Sigmoid colon (tissue), 7 donors: ENCODE measurements at places on chromosomes 7 and 10. TPM values are rescaled to one million over a fixed set of nuclear protein-coding genes. Genes with fewer than 3 reads are reported as not detected.

Gene PLXNA4
- total RNA-seq: 3.4 TPM

DNA sequence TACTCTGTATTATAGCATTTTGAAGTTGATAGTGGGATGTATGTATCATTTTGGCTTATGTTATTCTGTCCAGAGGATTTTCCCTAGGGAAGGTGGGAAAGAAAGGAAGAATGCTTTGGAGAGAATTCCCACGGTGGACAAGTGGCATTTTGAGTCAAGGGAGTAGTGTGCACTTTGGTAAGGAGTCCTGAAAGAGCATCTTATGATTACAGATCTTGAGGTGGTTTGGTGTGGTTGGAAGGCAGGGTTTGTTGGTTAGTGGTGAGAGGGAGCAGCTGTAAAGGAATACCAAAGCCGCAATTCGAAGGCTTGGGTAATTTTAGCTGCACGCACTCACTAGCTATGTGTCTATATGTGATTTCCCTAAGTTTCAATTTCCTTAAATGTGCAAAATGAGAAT, 16.1 kb downstream of the CCSER2 start:
- H3K36me3 ChIP-seq: no peaks in the 10 kb centered on the region
- peaks cover 14% of the 10 kb centered on the region for H3K4me1 ChIP-seq
- H3K27me3 ChIP-seq: no peaks in the 10 kb centered on the region
- H3K27ac ChIP-seq: no peak overlapping the region

Gene LOXL4
- 10.3 TPM for total RNA-seq

- H3K4me3 ChIP-seq: no peak overlapping the region
- DNase-seq: no peak
- no peak overlapping the region for H3K27ac ChIP-seq
- no peaks in the 10 kb centered on the region for H3K36me3 ChIP-seq
- peaks cover 23% of the 10 kb centered on the region for H3K4me1 ChIP-seq
These were observed 55.4 kb downstream of the CACNA2D1 start for GRCh38 chr7:82388138-82388537.

GRCh38 chr10:127298381-127298780, 102.0 kb upstream of the INSYN2A start:
- no peaks in the 10 kb centered on the region for H3K27me3 ChIP-seq
- H3K27ac ChIP-seq: no peak overlapping the region
- no peak overlapping the region for H3K4me3 ChIP-seq
- no peaks in the 10 kb centered on the region for H3K4me1 ChIP-seq

DNA sequence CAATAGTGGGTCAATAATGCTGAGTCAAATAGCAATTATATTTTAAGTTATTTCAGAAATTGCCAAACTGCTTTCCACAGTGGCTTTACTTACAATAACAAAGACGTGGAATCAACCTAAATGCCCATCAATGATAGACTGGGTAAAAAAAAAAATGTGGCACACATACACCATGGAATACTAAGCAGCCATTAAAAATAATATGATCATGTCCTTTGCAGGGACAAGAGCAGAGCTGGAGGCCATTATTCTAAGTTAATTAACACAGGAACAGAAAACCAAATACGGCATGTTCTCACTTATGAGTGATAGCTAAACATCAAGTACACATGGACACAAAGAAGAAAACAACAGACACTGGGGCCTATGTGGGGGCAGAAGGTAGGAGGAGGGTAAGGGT, 15.0 kb upstream of the CYP3A4 start:
- no peaks in the 10 kb centered on the region for H3K4me1 ChIP-seq
- no peak overlapping the region for H3K27ac ChIP-seq
- H3K36me3 ChIP-seq: no peaks in the 10 kb centered on the region

Gene RAB19
- not detected for total RNA-seq

Gene CBLL1
- 47.4 TPM for total RNA-seq

Gene UPK3B
- total RNA-seq: 3.9 TPM

- no peak for DNase-seq
- H3K27ac ChIP-seq: no peak overlapping the region
- H3K4me1 ChIP-seq: no peaks in the 10 kb centered on the region
These were observed 47.0 kb downstream of the THSD7A start for GRCh38 chr7:11784769-11785536.

Gene COL26A1
- not detected for total RNA-seq

Gene OPN4
- not detected for total RNA-seq

Gene ZNF398
- 19.7 TPM for total RNA-seq

Gene ACBD5
- total RNA-seq: 14.8 TPM

Gene MYH16
- not detected for total RNA-seq

- no peaks in the 10 kb centered on the region for H3K36me3 ChIP-seq
- H3K4me3 ChIP-seq: no peak overlapping the region
- no peaks in the 10 kb centered on the region for H3K4me1 ChIP-seq
These were observed 33.2 kb upstream of the MXI1 start for GRCh38 chr10:110174201-110174600.

DNA sequence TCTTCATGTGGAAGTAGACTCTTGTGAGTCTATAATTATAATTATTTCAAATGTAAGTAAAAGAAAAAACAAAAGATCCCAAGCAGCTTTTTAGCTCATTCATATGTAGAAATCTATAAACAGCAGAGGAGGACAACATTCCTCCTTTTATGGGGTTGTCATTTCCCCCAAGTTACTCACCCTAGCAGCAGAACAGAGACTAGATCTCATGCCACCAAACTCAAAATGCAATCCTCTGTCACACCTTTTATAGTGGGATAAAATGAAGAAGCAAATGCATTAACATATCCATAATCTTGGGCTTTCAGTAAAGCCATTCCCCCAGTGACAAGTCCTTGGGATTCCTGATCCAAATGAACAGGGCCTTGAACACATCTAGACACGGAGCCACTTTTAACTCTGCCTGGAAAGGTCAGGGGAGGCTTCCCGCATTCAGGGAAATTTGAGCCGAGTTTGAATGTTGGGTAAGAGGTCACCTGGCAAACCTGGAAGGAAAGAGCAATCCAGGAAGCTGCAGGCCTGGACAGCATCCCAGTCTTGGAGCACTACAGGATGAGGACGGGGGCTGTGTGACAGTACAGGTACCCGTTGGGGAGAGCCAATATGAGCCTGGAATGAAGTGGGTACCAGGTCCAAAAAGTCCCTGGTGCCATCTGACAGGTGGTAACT, 76.4 kb downstream of the DOCK4 start:
- no peaks in the 10 kb centered on the region for H3K36me3 ChIP-seq
- H3K27ac ChIP-seq: no peak overlapping the region
- H3K4me3 ChIP-seq: no peak overlapping the region

DNA sequence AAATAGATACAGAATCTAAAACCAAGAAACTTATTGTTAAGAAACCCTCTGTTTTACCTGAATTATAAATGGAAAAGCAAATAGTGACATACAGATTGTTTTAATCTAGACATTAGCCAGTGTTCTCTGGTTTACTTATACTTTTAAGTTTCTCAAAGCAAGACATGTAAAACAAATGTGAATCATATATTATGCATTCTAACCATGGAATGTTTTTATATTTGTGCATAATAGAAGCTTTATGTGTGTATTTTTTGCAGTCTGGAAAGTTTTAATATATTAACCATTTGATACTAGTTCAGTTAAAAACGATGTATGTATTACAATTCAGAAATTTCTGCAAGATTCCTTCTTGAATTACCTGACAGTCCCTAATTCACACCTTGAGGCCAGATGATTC, 150.6 kb upstream of the TMEM72 start:
- H3K36me3 ChIP-seq: no peaks in the 10 kb centered on the region
- H3K27ac ChIP-seq: no peak overlapping the region
- H3K4me3 ChIP-seq: no peak overlapping the region
- no peak for DNase-seq
- H3K4me1 ChIP-seq: no peaks in the 10 kb centered on the region

DNA sequence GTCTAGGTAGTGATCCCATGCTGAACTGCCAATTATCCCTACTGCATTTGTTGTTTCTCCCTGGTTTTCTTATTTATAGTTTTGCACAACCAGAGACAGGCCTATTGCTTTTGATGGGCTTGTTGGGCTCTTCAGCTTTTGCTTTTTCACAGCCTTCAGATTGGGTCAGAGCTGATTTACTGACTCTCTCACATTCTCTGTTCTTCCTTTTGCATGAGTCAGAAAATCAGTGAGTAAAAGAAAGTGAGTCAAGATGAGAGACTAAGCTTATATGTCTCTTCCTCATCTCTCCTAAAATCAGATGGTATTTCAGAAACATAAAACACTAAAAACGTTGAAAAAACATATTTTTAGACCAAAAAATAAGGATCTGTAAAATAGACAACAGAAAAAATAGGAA, 1135.4 kb downstream of the XPNPEP1 start:
- H3K36me3 ChIP-seq: no peaks in the 10 kb centered on the region
- H3K4me1 ChIP-seq: no peaks in the 10 kb centered on the region
- H3K27me3 ChIP-seq: no peaks in the 10 kb centered on the region
- DNase-seq: no peak
- H3K4me3 ChIP-seq: no peak overlapping the region

GRCh38 chr10:30645340-30645827, 15.8 kb upstream of the LYZL2 start:
- no peaks in the 10 kb centered on the region for H3K36me3 ChIP-seq
- no peaks in the 10 kb centered on the region for H3K27me3 ChIP-seq
- peak; percentile 74 for DNase-seq
- no peak overlapping the region for H3K27ac ChIP-seq
- H3K4me1 ChIP-seq: peaks cover 13% of the 10 kb centered on the region

Gene DNAJC12
- 12.1 TPM for total RNA-seq

DNA sequence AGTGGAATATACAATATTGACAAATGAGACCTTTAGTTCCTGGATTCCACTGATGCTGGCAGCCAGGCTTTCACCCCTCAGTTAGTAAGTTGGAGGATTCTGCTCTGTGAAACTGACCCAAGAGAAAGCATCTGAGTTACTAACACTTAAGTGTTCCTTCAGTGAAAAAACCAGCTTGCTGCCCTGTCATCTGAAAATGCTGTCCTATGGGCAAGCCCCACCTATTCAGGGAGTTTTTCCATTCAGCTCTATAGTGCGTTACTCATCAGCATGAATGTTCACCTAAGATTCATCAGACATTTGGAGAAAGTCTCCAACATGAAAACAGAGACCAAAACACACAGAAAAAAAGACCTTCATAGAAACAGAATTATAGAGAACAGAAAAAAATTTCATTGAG, 37.9 kb downstream of the PRPF18 start:
- DNase-seq: no peak
- no peak overlapping the region for H3K4me3 ChIP-seq
- no peaks in the 10 kb centered on the region for H3K4me1 ChIP-seq
- H3K36me3 ChIP-seq: no peaks in the 10 kb centered on the region
- H3K27ac ChIP-seq: no peak overlapping the region

DNA sequence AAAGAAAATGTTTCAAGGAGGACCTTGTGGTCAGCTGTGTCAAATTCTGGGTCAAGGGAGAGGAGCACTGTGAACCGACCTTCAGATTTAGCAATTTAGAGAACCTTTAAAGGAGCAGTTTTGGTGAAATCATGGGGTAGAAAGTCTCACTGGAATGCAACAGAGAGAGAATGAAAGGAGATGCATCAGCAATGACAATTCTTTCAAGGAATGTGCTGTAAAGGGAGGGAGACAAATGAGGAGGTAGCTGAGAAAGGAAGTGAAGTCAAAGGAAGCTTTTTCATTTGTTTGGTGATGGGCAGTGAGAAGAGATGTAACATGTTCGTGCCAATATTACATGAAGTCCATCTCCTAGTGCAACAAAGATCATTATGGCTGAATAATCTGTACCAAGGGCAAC, 166.0 kb downstream of the TSPAN12 start:
- DNase-seq: no peak
- H3K4me1 ChIP-seq: no peaks in the 10 kb centered on the region
- H3K27ac ChIP-seq: no peak overlapping the region
- no peaks in the 10 kb centered on the region for H3K36me3 ChIP-seq
- no peaks in the 10 kb centered on the region for H3K27me3 ChIP-seq

DNA sequence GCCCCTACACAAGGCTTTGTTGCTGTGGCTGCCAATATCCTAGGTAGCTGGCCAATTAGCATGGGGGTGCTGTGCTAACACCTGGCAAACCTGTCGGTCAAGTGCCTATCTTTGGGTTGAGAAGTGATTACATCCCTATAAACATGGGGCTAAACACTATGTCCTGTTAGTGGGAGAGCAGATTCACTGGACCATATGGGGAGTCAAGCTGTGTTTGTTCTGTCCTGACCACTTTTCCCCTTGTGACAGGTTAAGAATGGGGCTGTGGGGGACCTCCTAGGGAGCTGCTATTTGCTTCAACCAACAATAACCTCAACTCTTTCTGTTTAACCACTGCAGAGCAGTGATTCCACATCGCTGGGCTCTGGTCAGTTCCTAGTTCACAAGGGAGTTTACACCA, 151.5 kb upstream of the AOAH start:
- no peaks in the 10 kb centered on the region for H3K4me1 ChIP-seq
- DNase-seq: no peak
- H3K4me3 ChIP-seq: no peak overlapping the region
- H3K27me3 ChIP-seq: no peaks in the 10 kb centered on the region
- no peaks in the 10 kb centered on the region for H3K36me3 ChIP-seq

Gene RET
- 3.9 TPM for total RNA-seq

- H3K4me3 ChIP-seq: no peak overlapping the region
- no peaks in the 10 kb centered on the region for H3K27me3 ChIP-seq
- H3K36me3 ChIP-seq: no peaks in the 10 kb centered on the region
These were observed 108.0 kb downstream of the GRK5 start for GRCh38 chr10:119315128-119316001.

Gene COL17A1
- total RNA-seq: not detected

- peaks cover 11% of the 10 kb centered on the region for H3K27me3 ChIP-seq
- no peaks in the 10 kb centered on the region for H3K36me3 ChIP-seq
- no peak overlapping the region for H3K4me3 ChIP-seq
These were observed 3.8 kb downstream of the GRM3 start for GRCh38 chr7:86647385-86648094.

GRCh38 chr10:13291061-13291460, 8.8 kb downstream of the PHYH start:
- H3K4me3 ChIP-seq: no peak overlapping the region
- no peaks in the 10 kb centered on the region for H3K4me1 ChIP-seq
- no peaks in the 10 kb centered on the region for H3K27me3 ChIP-seq
- no peak for DNase-seq
- H3K27ac ChIP-seq: no peak overlapping the region

DNA sequence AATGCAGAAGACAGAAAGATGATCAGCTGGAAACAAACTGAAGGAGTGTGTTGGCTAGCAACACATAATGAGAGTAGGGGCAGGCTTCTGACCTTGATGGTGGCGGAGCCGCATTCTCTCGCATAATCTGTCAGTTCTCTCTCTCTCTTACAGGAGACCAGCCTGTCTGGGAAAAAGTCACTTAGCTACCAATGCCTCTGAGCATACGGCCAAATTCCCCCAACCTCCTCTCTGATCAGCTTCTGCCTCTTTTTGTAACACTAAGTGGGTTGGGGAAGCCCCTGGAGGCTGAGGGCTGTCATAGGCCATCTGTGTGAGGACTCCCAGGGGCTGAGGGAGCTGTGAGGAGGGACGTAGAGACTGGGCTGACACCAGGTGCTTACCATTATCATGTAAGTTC, 104.6 kb downstream of the HIPK2 start:
- H3K36me3 ChIP-seq: no peaks in the 10 kb centered on the region
- H3K27ac ChIP-seq: peak overlapping the region; percentile 45
- no peaks in the 10 kb centered on the region for H3K4me1 ChIP-seq
- no peak overlapping the region for H3K4me3 ChIP-seq
- H3K27me3 ChIP-seq: no peaks in the 10 kb centered on the region

Gene SEMA4G
- total RNA-seq: 0.71 TPM

GRCh38 chr7:107803009-107803610, at the start of gene SLC26A3:
TSS of gene SLC26A3 (minus strand) at chr7:107803223. CDS start at chr7:107794509, 8,714 bp downstream.
- H3K4me3 ChIP-seq: no peak within 1 kb of the TSS
- H3K27me3 ChIP-seq: no peaks in the 10 kb centered on the region
- no peaks in the 10 kb centered on the region for H3K36me3 ChIP-seq
